NCI-H446 (cell line): ENCODE measurements at places on chromosomes 3 and 15.

DNA sequence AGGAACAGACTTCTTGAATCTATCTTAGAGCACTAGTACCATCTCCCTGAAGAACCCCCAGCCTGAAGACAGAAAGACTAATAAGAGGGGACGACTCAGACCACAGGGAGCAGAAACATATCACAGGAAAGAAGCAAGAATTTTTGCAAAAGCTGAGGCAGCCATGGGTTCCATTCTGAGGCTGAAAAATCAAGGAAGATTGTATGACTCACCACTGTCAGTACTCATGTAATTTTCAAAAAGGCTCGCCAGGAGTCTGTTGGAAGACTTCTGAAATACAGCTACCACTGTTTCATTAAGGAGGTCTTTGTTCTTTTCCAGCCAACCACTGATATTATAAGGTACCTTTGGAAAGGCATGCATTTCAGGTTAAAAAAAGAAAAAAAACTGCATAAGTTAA lies 47.5 kb downstream of the MYH15 start:
- DNase-seq: no peak

- DNase-seq: no peak
These were observed 350.3 kb upstream of the DPPA4 start for GRCh38 chr3:109687626-109688025.

GRCh38 chr15:101490922-101491733 lies 1.6 kb upstream of the PCSK6 start:
- no peak for DNase-seq

- DNase-seq: no peak
These were observed 48.7 kb upstream of the MDFIC2 start for GRCh38 chr3:70360979-70361760.

DNA sequence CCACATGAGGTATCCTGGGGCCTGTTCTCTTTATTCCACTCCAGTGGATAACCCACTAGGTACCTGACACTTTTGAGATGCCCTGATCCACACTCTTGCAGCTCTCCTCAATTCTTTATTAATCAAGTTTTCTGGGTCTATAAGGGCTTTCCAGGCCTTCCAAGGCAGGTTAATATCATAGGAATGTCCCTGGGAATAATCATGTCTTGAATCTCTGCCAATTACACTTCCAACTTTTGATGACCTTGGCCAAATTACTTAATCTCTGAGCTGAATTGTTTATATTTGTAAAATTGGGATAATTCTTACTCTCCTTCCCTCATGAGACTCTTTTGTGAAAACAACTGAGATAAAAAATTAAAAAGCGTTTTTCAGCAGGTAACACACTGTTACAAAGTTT lies 881.7 kb downstream of the MCTP2 start:
- no peak for DNase-seq

DNA sequence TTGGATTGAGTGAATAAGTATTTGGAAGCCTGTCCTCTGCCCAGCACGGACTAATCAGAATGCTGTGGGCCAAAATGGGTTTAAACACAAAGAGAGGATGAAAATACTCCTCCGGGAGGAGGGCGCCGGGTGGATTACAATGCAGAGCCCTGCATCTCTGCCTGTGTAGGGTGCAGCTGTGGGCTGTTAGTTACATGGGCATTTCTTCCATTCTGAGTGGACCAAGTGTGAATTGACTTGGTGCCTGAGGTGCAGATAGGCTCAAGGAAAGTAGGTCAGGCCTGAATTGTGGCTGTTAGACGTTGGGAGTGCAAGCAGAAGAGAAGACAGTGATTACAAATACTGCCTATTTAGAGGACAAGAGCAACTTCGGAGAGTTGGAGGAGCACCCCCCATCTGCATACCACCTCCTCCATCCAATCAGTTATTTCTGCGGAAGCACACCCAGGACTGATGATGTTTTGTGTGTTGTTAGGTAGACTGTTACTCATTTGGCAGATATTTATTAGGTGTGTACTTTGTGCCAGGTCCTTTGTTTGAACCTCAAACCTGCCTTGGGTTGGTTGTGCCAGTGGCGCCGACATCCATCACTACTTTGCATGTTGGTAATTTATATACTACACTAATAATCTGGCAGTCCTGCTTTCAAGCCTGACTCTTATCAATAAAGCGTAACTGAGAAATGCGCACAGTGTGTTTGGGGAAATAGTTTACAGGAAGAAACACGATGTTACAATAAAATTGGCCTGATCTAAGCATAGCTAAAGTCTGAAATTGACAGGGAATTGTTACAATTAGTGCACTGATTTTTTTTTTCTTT lies 33.0 kb downstream of the PTPRG start:
- DNase-seq: no peak
